ENCODE measurements at places on chromosomes 7 and 10. TPM values are rescaled to one million over a fixed set of nuclear protein-coding genes. Genes with fewer than 3 reads are reported as not detected.

DNA sequence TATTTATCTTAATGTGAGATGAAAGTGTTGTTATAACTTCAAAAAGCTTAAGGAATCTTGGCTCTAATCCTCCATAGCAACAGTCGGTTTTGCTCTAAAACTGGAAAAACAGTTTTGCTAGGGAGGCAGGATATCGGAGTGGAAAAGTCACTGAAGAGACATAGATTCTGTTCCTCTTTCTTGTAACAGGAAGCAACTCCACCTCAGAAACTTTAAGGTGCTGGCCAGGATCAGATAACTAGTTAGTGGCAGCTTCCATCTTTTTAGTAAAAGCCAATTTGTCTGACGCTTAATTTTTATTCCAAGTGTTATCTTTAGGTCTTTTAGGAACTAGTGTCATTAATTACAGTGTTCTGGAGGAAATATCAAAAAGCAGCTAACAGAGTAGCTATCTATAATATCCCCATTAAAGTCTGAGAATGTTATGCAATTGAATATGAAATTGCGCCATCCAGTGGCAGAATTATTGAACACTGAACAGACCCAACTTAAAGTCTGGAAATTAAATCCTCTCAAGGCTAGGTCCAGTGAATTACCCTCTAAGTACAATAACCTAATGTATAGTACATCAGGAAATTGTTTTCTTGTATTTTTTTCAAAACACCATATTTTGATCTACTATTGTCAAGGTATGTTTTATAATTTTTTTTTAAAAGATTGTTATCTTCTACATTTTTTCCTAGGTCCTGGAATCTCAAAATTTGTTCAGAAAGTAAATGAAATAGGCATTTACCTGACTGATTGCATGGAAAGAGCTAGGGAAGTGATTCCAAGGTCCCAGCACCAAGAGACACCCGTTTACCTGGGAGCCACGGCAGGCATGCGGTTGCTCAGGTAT lies 65.9 kb upstream of the CC2D2B start:
- no peaks in the 10 kb centered on the region for H3K36me3 ChIP-seq
- H3K4me1 ChIP-seq = no peaks in the 10 kb centered on the region
- no peaks in the 10 kb centered on the region for H3K27me3 ChIP-seq

UBTD1 gene
- total RNA-seq = 93.8 TPM

GRCh38 chr7:47571331-47572093 lies 10.4 kb downstream of the TNS3 start:
- no peaks in the 10 kb centered on the region for H3K36me3 ChIP-seq
- no peak overlapping the region for H3K4me3 ChIP-seq
- H3K4me1 ChIP-seq = peaks cover 5% of the 10 kb centered on the region
- H3K27ac ChIP-seq = peak overlapping the region; percentile 66

- no peak overlapping the region for H3K4me3 ChIP-seq
- H3K4me1 ChIP-seq = no peaks in the 10 kb centered on the region
- no peak overlapping the region for H3K27ac ChIP-seq
- no peaks in the 10 kb centered on the region for H3K27me3 ChIP-seq
- no peak for DNase-seq
- H3K36me3 ChIP-seq = no peaks in the 10 kb centered on the region
Measured at GRCh38 chr10:70272925-70273316, 10.9 kb downstream of the NPFFR1 start.

- H3K4me3 ChIP-seq = no peak overlapping the region
- H3K27me3 ChIP-seq = no peaks in the 10 kb centered on the region
- no peaks in the 10 kb centered on the region for H3K36me3 ChIP-seq
- DNase-seq = no peak
Measured at GRCh38 chr10:105990529-105990928, 1174.0 kb downstream of the SORCS1 start.

GRCh38 chr10:51121861-51122260 lies 47.6 kb downstream of the PRKG1 start:
- no peak overlapping the region for H3K4me3 ChIP-seq
- DNase-seq = no peak
- no peak overlapping the region for H3K27ac ChIP-seq
- no peaks in the 10 kb centered on the region for H3K4me1 ChIP-seq

SAMD9 gene
- total RNA-seq = 6.0 TPM

DNA sequence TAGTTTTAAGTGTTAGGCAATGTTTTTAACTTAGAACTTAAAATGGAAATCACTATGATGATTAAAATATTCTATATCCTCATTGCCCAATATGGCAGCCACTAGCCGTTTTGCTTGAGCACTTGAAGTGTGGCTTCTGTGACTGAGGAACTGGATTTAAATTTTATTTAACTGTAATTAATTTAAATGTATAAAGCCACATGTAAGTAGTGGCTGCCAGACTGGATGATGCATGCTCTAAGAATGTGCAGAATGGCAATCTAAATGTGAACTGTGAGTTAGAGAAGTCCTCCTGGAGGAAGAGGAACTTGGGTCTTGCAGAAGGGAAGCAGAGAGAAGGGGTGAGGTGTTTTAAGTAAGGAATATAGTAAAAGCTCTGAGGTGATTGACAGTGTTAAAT lies 451.4 kb downstream of the SUGCT start:
- no peak overlapping the region for H3K27ac ChIP-seq
- no peak for DNase-seq
- H3K4me3 ChIP-seq = no peak overlapping the region
- H3K4me1 ChIP-seq = no peaks in the 10 kb centered on the region

UPK3B gene
- 6.6 TPM for total RNA-seq

- no peak overlapping the region for H3K4me3 ChIP-seq
- H3K4me1 ChIP-seq = no peaks in the 10 kb centered on the region
- no peaks in the 10 kb centered on the region for H3K27me3 ChIP-seq
- no peak for DNase-seq
Measured at GRCh38 chr10:114647545-114648138, 10.4 kb downstream of the ABLIM1 start.

DNA sequence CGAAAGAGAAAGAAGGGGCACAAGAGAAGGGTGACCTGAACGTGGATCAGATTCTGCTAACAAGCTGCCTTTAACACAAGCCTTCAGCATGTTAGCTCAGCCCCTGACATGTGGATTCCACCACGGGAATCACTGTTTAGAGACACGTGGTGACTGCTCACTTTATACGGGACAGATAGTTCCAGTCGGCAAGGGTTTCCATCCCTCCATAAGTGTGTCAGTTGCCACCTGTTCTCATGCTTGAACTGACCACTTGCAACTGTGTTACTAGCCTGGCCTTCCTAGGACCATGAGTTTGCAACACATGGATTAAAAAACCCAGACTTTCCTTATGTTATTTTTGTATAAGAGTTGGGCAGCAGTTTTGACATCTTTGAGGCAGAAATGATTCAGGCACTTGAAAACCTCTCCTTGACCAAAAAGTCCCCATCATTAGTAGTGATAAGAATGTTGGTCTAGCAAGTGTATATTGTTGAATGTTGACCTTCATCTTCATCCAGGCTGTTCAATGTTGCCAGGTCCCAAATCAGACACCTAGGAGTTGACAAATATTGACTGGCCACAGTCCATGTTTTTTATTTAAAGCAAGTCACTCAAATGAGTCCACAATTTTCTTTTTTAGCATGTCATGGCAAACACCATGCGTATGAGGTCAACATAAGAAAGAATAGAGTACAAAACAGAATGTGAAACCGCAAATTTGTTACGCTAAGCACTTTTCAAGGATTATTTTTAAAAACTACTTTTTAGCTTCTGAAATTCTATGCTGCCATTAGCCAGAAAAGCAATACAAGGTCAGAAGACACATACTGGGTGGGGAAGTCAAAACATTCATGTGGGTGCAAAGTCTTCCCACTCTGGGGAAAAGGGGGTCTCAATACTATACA lies 101.6 kb downstream of the ABLIM1 start:
- no peaks in the 10 kb centered on the region for H3K36me3 ChIP-seq
- no peak for DNase-seq
- H3K27me3 ChIP-seq = peaks cover 4% of the 10 kb centered on the region
- no peak overlapping the region for H3K4me3 ChIP-seq
- no peak overlapping the region for H3K27ac ChIP-seq

- no peak overlapping the region for H3K27ac ChIP-seq
- DNase-seq = no peak
- no peaks in the 10 kb centered on the region for H3K36me3 ChIP-seq
- H3K4me1 ChIP-seq = no peaks in the 10 kb centered on the region
- no peak overlapping the region for H3K4me3 ChIP-seq
- H3K27me3 ChIP-seq = no peaks in the 10 kb centered on the region
Measured at GRCh38 chr10:5198386-5198785, 1.7 kb downstream of the AKR1C4 start.

AGAP3 gene
- 80.3 TPM for total RNA-seq

- no peaks in the 10 kb centered on the region for H3K4me1 ChIP-seq
- H3K27ac ChIP-seq = no peak overlapping the region
- H3K36me3 ChIP-seq = no peaks in the 10 kb centered on the region
- no peak for DNase-seq
Measured at GRCh38 chr7:48742079-48742798, 182.1 kb upstream of the CDC14C start.

GRCh38 chr10:115829521-115830205 lies 443.3 kb downstream of the GFRA1 start:
- no peak overlapping the region for H3K4me3 ChIP-seq
- H3K27me3 ChIP-seq = no peaks in the 10 kb centered on the region
- H3K4me1 ChIP-seq = no peaks in the 10 kb centered on the region
- no peaks in the 10 kb centered on the region for H3K36me3 ChIP-seq
- DNase-seq = no peak

- DNase-seq = peak; percentile 69
- no peaks in the 10 kb centered on the region for H3K27me3 ChIP-seq
- peak overlapping the region; percentile 57 for H3K27ac ChIP-seq
- no peaks in the 10 kb centered on the region for H3K4me1 ChIP-seq
- H3K36me3 ChIP-seq = no peaks in the 10 kb centered on the region
- no peak overlapping the region for H3K4me3 ChIP-seq
Measured at GRCh38 chr7:151566897-151567320, 47.2 kb upstream of the RHEB start.

NKX2-3 gene
- not detected for total RNA-seq

GRCh38 chr7:88218429-88218745 lies 1.5 kb downstream of the SRI start:
- peak overlapping the region; percentile 95 for H3K4me3 ChIP-seq
- H3K4me1 ChIP-seq = no peaks in the 10 kb centered on the region
- H3K27me3 ChIP-seq = no peaks in the 10 kb centered on the region
- H3K27ac ChIP-seq = peak overlapping the region; percentile 86
- DNase-seq = no peak

DNA sequence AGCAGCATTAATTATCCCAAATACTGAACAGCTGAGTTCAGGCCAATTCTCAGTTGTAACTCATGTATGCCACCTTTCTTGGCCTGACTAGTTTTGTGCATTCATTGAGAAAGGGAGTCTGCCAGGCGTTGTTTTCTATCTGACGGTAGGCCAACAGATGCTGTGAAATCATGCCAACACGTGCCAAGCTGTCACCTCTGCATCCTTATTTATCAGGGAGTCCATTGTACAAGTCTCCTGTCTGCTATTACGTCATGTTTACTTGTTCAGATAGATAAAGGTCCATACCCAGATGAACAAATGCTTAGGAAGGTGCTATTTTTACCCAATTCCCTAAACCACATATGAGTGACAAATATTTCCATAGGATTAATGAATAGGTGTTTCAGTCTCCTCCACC lies 127.2 kb upstream of the CDK6 start:
- no peaks in the 10 kb centered on the region for H3K4me1 ChIP-seq
- no peaks in the 10 kb centered on the region for H3K27me3 ChIP-seq
- no peak for DNase-seq
- no peaks in the 10 kb centered on the region for H3K36me3 ChIP-seq

ABLIM1 gene
- 138 TPM for total RNA-seq

PDZD7 gene
- 0.82 TPM for total RNA-seq

GNAT3 gene
- not detected for total RNA-seq

DNA sequence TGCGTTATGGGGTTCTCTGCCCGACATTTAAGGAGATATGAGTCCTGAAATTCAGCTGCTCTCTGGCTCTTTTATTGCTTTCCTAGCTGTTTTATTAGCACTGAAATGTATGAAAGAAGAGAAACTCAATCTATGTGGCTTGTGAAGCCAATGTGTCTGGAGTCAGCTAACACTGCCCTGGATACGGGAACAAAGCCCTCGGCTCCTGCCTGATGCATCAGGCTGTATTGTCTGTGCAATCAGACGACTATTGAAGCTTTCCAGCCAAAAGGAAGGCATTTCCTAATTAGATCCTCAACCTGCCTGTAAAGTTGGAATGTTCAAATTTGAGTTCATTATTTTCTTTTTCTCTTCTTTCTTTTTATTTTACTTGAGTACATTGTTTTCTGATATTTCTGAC lies 22.0 kb upstream of the TM9SF3 start:
- H3K36me3 ChIP-seq = no peaks in the 10 kb centered on the region
- no peak overlapping the region for H3K27ac ChIP-seq
- no peak for DNase-seq
- H3K4me3 ChIP-seq = no peak overlapping the region
- no peaks in the 10 kb centered on the region for H3K27me3 ChIP-seq

CALHM3 gene
- total RNA-seq = 0.51 TPM

- H3K36me3 ChIP-seq = no peaks in the 10 kb centered on the region
- DNase-seq = no peak
- H3K4me1 ChIP-seq = peaks cover 5% of the 10 kb centered on the region
- no peaks in the 10 kb centered on the region for H3K27me3 ChIP-seq
Measured at GRCh38 chr7:103073989-103074518, 542 bp downstream of the FBXL13 start.

NKX6-2 gene
- 5.0 TPM for total RNA-seq

DNA sequence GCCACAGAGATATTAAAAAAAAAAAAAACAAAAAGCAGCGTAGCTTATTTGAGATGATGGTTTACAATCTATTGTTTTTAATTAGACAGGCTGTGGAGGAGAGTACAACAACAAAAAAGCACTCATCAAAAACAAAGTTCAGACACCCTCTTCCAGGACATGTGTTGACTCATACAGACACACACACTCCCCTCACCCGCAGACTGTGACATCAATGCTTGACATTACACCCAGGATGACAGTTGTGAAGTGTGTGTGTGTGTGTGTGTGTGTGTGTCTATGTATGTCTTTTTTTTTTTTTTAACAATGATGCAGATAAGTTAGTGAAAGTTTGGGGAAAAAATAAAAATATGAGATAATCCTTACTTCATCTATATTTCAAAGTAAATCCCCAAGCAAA lies 303.6 kb downstream of the GPAM start:
- no peak overlapping the region for H3K4me3 ChIP-seq
- no peaks in the 10 kb centered on the region for H3K4me1 ChIP-seq
- H3K27me3 ChIP-seq = no peaks in the 10 kb centered on the region
- no peak overlapping the region for H3K27ac ChIP-seq
- no peak for DNase-seq
- no peaks in the 10 kb centered on the region for H3K36me3 ChIP-seq

All from prostate gland (tissue), 2 donors.